ENCODE measurements at places on chromosomes 6 and 20.

DNA sequence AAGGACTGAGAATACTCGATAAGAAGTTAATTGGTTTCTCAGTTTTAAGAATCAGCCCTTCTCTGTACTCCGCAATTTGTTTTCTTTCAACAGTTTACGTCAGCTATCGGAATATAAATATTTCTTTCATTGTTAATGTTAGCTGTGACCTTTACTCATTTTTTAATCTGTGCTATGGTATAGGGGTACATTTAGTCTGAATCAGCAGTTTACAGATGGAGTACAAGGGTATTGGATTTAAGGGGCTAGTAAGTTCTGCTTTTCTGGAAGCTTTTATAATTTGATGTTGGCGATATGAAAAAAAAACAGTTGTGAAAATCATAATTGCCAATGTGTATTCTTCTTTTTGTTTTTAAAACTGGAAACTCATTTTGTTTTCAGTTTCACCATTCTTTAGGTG is 23.0 kb downstream of the FAM135A start:
- DNase-seq = no peak

GRCh38 chr6:142241061-142241460 is 60.7 kb upstream of the ADGRG6 start:
- no peak for DNase-seq

- no peak for DNase-seq
Measured at GRCh38 chr6:15897063-15897876, 231.6 kb upstream of the MYLIP start.

GRCh38 chr6:37551867-37552266 is 52.2 kb upstream of the CCDC167 start:
- DNase-seq = no peak

GRCh38 chr6:100167585-100167984 is 173.6 kb upstream of the MCHR2 start:
- no peak for DNase-seq

GRCh38 chr6:11748591-11749210 is 29.9 kb downstream of the ADTRP start:
- DNase-seq = no peak

- DNase-seq = no peak
Measured at GRCh38 chr6:133632906-133633305, 256.0 kb upstream of the TCF21 start.

DNA sequence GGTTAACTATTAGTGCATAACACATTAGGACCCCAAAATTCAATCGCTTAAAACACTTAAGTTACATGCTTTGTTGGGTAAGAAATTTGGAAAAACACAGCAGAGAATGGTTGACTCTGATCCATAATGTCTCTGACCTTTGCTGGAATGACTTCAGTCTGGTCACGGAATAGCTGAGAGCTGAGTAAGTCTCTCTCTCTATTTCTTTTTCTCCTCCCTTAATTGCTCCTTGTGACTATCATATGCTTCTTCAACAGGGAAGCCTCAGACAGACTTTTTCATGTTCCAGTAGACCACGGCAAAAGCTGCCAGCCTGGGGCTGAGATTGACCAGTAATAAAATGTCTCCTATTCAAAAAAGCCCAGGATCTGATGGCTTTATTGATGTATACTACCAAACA is 4.8 kb downstream of the OR12D1 start:
- no peak for DNase-seq

GRCh38 chr6:14513496-14514393 is 396.2 kb downstream of the CD83 start:
- DNase-seq = no peak

GRCh38 chr6:113377362-113377942 is 479.7 kb upstream of the MARCKS start:
- no peak for DNase-seq

GRCh38 chr6:36227379-36228228 is 31.1 kb downstream of the BRPF3 start:
- no peak for DNase-seq

GRCh38 chr20:46751856-46752255 is 42.4 kb downstream of the SLC2A10 start:
- no peak for DNase-seq

- DNase-seq = no peak
Measured at GRCh38 chr6:147954938-147955337, 387.7 kb upstream of the SASH1 start.

DNA sequence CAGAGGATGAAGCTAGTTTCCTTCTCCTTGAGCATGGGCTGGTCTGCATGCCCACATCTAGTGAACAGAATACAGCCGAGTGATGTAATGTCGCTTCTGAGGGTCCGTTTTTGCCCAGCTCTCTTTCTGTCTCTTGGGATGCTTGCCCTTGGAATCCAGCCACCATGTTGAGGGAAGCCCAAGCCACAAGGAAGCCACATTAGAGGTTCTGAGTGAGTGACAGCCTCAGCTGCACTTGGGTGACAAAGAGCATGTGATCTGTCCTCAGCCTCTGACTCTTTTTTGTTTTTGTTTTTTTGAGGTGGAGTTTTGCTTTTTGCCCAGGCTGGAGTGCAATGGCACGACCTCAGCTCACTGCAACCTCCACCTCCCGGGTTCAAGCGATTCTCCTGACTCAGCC is 100.6 kb upstream of the SALL4 start:
- no peak for DNase-seq

- DNase-seq = no peak
Measured at GRCh38 chr20:37352608-37352980, 6.7 kb downstream of the SRC start.

GRCh38 chr6:31135710-31136109 is 3.2 kb downstream of the PSORS1C2 start:
- DNase-seq = no peak

DNA sequence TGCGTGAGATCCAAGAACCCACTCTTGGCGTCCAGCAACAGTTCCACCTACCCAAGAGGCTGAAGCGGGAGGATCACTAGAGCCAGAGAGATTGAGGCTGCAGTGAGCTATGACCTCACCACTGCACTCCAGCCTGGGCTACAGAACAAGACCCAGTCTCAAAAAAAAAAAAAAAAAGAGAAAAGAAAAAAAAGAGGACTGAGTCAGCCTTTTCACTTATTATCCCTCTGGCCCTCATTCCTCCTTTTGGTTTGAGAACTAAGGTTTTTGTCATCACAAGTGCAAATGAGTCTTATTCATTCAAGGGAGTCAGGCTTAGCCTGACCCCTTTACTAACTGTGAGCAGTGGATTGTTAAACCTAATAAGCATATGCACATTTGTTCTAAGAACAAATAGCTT is 37.9 kb upstream of the JARID2 start:
- no peak for DNase-seq

DNA sequence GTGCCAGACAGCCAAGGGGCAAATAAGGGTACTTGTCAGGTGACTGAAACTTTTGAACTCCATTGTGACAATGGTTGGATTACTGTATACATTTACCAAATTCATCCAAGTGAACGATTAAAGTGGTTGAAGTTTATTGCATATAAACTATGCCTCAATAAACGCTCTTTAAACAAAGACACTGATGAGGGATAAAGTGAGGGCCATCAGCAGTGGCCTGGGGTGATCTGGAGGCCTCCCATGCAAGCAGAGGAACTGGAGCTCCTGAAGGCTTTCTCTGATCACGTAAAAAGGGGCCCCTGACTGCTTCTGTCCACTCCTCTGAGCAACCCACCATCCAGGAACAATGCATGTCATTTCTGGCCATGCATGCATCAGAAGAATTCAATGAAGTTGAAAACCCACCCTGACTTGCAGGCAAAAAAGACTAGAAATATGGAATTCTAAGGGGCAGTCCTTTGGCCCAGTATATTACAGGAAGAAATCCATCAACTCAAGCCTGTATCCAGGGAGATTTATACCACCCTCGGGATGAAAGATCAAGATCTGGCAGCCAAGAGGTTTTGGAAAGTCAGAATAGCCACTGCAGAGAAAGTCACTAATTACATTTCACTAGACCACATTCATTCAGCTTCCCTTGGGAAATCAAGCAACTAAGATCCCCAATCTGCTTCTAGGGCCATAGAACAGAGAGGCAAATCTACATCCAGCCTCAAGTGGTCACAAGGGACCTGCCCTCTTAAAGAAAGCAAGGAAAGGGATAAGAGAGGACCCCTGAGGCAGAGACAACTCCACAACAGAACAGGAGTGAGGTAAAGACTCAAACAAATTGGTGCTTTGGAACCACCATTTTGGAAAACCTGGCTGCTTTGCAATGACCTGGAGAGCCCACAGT is 31.7 kb upstream of the RAB22A start:
- no peak for DNase-seq

GRCh38 chr6:15735567-15736265 is 72.9 kb upstream of the DTNBP1 start:
- DNase-seq = no peak

DNA sequence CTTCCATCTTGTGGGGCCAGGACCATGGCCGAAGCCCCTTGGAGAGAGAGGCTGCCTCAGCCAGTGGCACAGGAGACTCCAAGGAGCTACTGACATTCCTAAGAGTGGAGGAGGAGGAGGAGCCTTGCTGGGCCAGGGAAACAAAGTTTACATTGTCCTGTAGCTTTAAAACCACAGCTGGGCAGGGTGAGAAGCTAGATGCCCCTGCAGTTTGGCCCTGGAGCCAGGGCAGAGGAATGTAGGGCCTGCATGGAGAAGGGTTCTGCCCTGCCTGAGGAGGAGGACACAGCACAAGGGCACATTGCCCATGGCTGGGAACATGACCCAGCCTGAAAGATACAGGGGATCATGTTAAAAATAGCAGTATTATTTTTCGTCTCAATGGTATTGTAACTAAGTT is 37.4 kb downstream of the PLCG1 start:
- DNase-seq = no peak

DNA sequence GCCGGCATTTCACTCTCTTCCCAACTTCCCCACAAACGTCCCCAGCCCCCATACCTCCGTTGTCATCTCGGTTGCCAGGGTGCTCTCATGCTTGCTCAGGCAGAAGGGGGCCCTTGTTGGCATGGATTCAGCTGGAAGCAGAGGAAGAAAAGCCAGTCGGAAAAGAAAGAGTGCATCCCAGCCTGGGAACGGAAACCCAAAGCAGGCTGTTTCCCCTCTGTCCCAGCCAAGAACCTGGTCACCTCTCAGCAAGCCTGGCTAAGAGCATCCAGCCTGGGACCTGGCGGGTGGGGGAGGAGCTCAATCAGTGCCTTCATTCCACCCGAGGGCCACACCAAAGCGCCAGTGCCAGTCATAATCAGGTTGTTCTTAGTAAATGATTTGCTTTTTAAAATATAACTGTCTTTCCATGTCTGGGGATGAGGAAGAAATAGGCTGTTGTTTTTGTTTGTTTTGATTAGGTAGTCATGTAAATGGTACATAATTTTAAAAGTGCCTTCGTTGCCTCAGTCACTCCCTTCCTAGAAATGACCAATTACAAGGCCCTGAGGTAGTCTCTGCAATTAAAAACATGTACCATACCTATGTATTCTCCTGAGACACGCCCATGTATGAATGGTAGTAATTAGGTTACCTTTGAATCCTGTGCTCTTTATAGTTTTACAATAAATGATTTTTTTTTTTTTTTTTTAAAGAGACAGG is 21.1 kb downstream of the CHMP4B start:
- peak; percentile 25 for DNase-seq

DNA sequence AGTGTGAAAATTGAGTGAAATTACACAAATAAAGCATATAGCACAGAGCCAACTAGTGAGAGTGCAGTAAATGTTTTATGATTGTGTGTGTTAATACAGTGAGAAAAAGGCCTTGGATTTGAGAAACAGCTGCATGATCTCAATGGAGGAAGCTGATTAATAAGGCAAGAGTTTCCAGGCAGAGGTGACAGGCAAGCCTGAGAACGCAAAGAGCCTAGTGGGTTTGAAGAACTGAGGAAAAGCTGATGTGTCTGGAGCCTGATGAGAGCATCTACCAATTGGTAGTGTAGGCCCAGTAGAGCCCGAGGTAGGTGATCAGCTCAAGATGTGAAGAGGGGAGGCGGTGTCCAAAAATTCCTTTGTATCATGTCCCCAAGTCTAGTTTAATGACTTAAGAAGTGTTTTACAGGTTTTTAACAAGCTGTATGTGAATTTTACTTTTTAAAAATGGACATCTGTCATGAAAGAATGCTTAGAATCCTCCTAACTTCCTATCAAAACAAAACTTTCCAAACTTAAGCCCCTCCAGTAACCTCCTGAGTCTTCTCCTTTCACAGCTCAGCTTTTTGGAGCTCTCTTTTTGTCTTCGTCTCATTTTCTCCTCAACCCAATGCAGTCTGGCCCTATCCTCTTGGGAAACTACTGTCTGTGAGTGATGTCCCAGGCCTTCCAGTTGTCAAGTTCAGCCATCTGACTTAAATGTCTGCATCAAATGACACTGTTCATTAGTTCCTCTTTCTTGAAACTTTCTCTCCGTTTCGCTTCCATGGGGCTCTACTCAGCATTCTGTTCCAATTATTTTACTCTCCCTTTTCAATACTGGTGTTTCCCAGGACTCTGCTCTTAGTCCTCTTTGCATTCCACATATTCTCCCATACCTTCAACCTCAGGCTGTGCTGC is 1.2 kb downstream of the CDC40 start:
- no peak for DNase-seq

- no peak for DNase-seq
Measured at GRCh38 chr20:21020659-21021471, 85.3 kb downstream of the LINC00237 start.

DNA sequence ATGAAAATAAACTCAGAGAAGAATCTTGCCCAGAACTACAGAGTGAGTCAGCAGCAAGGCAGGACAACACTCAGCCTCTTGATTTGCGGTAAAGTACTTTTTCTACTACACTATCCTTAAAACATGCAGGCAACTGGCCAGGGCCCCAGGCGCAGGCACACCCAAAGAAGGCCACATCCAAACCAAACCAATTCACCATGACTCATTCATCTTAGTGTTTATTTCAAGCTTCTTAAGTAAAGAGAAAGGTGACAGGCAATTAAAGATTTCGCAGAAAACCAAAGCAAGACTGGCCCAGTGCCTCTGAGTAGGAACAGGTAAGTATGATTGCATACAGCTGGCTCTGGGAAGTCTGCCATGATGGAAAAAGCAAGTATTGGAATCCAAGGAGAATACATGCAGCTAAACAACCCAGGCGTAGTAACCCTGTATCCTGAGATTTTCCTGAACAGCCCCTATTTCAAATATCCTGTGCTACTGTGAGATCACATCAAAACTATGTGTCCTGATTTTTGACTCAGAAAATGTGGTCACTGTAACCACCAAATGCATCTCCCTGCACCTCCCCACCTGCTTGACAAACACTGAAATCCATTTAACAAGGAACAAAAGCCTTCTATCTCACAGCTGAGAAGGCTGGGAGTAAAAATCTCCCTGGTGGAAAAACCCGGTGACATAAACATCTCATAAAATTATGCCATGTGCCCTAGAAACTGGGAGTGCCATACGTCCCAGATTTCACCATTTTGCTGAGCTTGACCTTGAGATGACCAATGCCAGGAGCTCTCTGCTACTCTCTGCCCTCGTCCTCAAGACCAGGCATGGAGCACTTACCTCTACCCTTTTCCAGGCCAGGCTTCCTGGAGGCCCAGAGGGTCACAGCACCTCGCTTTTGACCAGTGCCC is 12.4 kb downstream of the WFDC3 start:
- no peak for DNase-seq

DNA sequence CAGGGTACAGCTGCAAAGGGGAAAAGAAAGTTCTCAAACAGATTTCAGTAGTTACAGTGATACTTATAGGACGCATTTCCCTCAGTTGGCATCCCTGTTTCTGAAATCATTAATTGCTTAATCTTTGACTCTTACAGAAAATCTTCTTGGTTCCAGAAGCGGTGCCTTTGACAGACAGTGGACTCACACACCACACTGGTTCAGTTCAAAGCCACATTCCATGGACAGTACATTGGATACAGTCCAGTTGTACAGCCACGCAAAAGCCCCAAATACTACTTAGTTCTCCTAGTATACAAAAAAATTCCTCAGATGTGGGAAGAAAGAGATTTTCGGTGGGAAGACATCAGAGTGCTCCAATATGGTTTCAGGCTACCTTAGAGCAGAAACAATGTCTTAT is 460.4 kb downstream of the PRKN start:
- no peak for DNase-seq

Data from caudate nucleus (tissue), 63 donors.